ENCODE measurements at places on chromosomes 6 and 20. TPM values are rescaled to one million over a fixed set of nuclear protein-coding genes. Genes with fewer than 3 reads are reported as not detected.

GRCh38 chr6:16729183-16729691 is 32.0 kb downstream of the ATXN1 start:
- DNase-seq: no peak

DNA sequence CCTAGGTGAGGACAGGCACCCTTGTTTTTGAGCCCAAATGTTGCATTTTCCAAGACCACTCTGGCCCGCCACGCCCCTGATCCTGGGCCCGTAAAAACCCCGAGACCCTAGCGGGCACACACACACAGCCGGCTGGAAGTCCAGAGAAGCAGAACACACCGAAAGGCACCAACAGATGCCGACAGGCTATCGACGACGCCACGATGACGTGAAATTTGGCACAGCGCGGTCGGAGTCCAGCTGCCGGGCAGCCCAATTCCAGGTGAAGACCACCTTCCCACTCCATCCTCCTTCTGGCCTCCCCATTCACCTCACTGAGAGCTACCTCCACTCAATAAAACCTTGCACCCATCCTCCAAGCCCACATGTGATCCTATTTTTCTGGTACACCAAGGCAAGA is 34.0 kb upstream of the PNPLA1 start:
- DNase-seq: no peak

Gene DEF6
- polyA plus RNA-seq: 29.5 TPM

DNA sequence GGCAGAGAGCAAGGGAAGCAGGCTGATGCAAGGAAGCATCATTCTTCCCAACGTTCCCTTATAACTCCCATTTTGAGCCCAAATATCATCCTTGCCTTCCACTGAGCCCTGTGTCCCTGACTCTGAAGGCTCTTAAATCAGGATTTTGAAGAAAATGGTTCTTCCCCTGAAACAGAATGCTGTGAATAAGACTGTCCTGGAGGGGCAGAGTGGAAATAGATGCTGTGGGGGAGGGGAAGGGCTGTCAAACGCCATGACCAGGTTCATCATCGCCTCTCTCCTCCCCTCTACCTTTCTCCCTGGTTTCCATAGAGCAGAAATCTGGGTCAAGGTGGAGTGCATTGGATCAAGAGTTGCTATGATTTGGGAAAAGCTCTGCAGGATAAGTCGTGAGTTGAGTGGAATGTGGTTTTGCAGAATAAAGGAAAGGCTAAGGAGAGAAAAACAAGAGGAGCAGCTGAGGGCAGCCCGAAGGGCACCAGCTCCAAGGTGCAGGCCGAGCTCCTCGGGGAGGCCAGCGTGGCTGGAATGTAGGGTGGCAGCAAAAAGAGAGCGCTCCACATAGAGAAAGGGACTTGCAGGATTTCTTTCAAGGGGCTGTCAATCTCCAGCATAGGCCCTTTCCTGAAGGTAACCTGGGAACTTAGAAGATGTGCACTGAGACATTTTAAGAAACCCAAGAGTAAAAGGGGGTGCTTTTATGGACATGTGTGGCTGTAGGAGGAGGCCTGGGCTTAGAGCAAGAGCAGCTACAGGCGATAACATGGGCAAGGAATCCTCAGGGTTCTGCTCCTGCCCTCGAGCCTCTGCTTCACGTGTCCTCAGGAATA is 120.8 kb upstream of the CDYL start:
- no peak for DNase-seq

GRCh38 chr6:41938590-41939175 is 2.9 kb downstream of the CCND3 start:
- no peak for DNase-seq

Gene TFAP2C
- 1.4 TPM for polyA plus RNA-seq

Gene SAMD10
- 3.9 TPM for polyA plus RNA-seq
